ENCODE measurements at places on chromosomes 6 and 20. TPM values are rescaled to one million over a fixed set of nuclear protein-coding genes. Genes with fewer than 3 reads are reported as not detected.

GRCh38 chr20:34074101-34074760 is 37.8 kb downstream of the EIF2S2 start:
- no peaks in the 10 kb centered on the region for H3K27me3 ChIP-seq
- no peak overlapping the region for H3K27ac ChIP-seq
- no peaks in the 10 kb centered on the region for H3K4me1 ChIP-seq

GRCh38 chr6:154202339-154202738 is 154.3 kb downstream of the IPCEF1 start:
- H3K27me3 ChIP-seq: no peaks in the 10 kb centered on the region
- no peaks in the 10 kb centered on the region for H3K36me3 ChIP-seq
- H3K27ac ChIP-seq: no peak overlapping the region
- no peaks in the 10 kb centered on the region for H3K4me1 ChIP-seq
- no peak for DNase-seq

Gene ASIP
- 0.96 TPM for total RNA-seq

Gene BPI
- total RNA-seq: 0.59 TPM

Gene KCNG1
- 1.3 TPM for total RNA-seq

Measured in breast epithelium (tissue), 4 donors.